ENCODE measurements at places on chromosomes 4 and X.

- DNase-seq = no peak
These were observed 73.5 kb upstream of the CAMK2D start for GRCh38 chr4:113835005-113835404.

GRCh38 chrX:76420237-76420636 lies 7.3 kb upstream of the MAGEE1 start:
- DNase-seq = no peak

DNA sequence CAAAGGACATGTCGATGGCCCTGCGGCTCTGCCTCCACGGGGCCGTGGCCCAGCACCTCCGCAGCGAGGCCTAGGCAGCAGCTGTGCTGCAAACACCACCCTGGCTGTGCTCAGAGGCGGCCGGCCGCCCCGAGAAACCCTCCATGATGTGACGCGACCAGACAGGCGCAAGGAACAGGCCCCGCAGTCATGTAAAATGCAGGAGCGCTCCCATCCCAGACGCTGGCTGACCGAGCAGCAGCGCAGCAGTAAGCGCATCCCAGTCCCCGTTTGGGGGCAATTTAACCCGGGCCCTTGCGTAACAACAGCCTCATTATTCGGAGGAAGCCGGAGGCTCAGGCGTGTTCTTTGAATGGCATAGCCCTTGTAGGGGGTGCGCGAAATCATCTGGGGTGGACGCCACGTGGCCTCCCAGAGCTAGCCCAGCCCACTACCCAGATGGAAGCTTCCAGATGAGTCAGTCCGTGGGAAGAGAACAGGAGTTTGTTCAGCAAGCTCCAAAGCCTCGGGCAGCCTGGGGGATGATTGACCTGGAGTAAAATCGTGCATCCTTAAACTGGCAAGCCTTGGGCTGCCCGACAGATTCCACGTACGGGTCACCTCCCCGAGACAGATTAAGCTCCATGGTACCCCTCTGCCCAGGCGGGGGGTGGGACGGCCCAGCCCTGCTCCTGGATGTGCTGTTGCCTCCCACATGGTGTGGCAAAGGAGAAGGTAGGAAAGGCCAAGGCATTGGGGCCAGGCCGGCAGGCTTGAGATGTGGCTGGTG lies 124.0 kb downstream of the HMX1 start:
- DNase-seq = no peak

- no peak for DNase-seq
These were observed 134.3 kb downstream of the AMELX start for GRCh38 chrX:11427453-11428071.

GRCh38 chr4:105473324-105474098 lies at the start of gene PPA2:
PPA2 (minus strand) TSS chr4:105474062; CDS start chr4:105474050, 12 bp downstream.
- DNase-seq = peak; percentile 43

DNA sequence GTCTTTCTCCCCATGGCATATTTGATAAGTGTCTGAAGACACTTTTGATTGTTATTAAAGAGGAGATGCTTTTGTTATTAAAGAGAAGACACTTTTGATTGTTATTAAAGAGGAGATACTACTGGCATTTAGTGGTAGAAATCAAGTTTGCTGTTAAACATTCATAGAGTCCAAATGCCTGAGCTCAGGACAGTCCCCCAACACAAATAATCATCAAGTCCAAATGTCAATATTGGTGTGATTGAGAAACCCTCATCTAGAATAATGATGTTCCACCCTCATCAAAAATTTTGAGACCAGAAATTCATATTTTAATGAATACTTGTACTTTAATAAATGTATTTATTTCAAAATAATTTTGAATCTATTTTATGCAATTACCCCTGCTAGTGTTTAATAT lies 1412.9 kb upstream of the PCDH7 start:
- no peak for DNase-seq

DNA sequence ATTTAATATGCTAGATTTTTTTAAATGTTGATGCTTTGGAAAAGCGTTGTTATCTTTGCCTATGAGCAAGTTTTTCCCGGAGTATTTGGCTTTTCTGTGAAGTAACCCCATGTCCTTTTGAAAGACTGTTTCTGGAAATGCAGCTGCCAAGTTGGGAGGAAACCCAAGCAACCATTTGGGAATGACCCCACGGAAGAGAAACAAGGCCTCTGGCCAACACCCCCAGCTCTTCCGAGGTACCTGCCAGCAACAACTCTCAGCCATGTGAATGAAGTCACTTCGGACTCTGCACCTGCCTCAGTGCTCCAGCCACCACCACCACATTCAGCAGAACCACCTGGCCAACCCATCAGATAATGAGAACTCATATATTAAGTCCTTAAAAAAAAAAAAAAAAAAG lies 36.2 kb upstream of the DHRSX start:
- no peak for DNase-seq

- no peak for DNase-seq
These were observed 115.5 kb upstream of the MYOZ2 start for GRCh38 chr4:119020158-119020557.

GRCh38 chr4:189940178-189941004 lies at the start of gene FRG1:
FRG1 (plus strand) TSS chr4:189940872; CDS start chr4:189941010, 138 bp downstream.
- DNase-seq = peak; percentile 96

DNA sequence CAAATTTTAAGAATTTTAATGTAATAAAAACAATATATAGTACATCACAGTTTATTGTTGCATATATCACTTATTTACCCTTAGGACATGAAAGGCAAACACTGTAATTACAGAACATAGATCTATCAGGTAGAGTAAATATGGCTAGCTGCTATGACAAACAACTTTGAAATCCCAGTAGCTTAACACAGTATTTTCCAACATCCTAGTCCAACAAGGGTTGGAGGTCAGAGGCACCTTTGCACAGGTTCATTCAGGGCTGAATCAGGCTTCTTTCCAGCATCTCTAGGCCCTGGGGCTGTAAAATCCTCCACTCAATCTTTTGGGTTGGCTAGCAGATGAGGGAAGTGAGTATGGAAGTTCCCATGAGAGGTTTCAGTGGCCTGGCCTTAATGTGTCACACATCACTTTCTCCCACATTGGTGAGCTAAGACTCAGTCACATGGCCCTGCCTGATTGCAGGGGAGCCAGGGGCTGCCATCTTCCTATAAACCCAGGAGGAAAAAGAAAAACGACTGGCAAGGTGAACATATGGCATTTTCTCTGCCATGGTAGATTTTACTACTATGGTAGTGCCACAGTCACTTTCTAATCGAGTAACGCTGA lies 32.9 kb downstream of the HERC6 start:
- no peak for DNase-seq

GRCh38 chrX:38895775-38896174 lies 94.5 kb downstream of the MID1IP1 start:
- DNase-seq = no peak

- no peak for DNase-seq
These were observed 143.5 kb upstream of the PBDC1 start for GRCh38 chrX:76029385-76029784.

GRCh38 chr4:139331185-139331584 lies 28.9 kb upstream of the NDUFC1 start:
- DNase-seq = no peak

DNA sequence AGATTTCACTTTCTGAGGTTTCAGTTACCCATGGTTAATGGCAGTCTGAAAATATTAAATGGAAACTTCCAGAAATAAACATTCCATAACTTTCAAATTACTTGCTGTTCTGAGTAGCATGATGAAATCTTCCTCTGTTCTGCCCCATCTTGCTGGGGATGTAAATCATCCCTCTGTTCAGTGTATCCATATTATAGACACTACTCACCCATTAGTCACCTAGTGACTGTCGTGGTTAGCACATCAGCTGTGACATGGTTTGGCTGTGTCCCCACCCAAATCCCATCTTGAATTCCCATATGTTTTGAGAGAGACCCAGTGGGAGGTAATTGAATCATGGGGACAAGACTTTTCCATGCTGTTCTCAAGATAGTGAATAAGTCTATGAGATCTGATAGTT lies 125.5 kb upstream of the GIMD1 start:
- no peak for DNase-seq

DNA sequence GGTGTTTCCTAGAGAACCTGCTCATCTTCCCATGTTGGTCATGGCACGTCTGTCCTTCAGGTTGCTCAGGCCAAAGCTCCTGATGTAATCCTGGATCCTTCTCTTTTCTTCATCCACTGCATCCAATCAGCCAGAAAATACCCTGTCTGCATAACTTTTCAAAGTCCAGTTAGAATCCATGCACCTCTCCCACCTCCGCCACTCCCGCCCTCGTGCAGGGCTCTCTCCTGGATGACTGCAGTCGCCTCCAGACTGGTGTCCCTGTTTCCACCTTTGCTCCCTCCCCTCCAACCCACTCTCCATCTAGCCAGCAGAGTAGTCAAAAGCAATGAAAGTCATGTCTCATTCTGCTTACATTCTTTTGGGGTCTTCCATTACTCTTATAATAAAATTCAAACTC lies 16.0 kb downstream of the CNGA2 start:
- no peak for DNase-seq

GRCh38 chr4:23736466-23736865 lies 153.4 kb downstream of the PPARGC1A start:
- no peak for DNase-seq

GRCh38 chrX:123222920-123223319 lies 38.8 kb downstream of the GRIA3 start:
- no peak for DNase-seq

DNA sequence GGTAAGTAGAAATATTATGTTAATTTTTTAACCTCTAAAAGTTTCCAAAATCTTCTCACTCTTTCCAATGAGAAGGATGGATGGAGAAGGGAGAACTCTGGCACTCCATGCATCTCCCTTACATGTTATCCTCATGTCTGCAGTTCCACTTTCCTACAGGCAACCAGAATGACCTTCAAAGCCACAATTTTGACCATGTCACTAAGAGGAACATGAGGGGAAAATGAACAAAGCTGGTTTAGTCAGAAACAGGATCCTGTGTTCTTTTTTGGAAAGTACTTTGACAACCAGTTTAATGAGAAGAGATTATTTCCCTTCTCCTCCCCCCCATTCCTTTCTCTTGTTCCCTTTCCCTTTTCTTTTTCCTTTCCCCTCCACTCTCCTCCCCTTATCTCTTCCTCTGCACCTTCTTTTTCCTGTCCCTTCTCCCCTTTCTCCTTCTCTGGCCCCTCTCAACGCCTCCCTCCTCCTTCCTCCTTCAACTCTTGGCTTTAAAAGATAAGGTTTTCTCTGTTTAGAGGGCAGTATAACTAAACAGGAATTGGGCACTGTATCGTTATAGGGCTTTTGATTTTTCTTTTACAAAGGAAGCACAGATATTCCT lies 42.5 kb downstream of the DTHD1 start:
- no peak for DNase-seq

DNA sequence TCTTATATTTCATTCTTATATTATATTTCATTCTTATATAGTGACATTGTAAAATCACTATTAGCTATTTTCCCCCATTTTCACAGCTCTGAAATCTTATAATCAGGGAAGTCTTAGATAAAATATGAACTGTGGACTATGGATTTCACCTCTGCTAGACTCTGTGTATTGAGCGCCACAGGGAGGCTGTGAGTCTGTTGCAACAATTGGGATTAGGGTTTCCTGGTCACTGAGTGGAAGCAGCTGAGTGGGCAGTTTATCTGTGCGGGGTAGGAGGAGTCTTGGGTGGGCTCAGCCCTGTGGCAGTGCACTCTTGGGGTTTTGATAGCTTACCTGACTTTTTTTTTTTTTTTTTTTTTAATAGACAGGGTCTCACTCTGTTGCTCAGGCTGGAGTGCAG lies 249.5 kb downstream of the PTTG2 start:
- no peak for DNase-seq

GRCh38 chr4:58871509-58871908 lies 1761.3 kb upstream of the IGFBP7 start:
- DNase-seq = no peak

GRCh38 chr4:52376132-52376704 lies 282.9 kb downstream of the USP46 start:
- no peak for DNase-seq

Measured in activated T-helper 1 cell treated with anti-CD3 and anti-CD28 coated beads, Interleukin-2, amount 50 U/mL, for 16 hours (primary cell).